Activated naive CD8-positive, alpha-beta T cell treated with anti-CD3 and anti-CD28 coated beads for 36 hours (primary cell): ENCODE measurements at places on chromosomes 7 and 10. TPM values are rescaled to one million over a fixed set of nuclear protein-coding genes. Genes with fewer than 3 reads are reported as not detected.

- no peaks in the 10 kb centered on the region for H3K27me3 ChIP-seq
- peaks cover 37% of the 10 kb centered on the region for H3K4me1 ChIP-seq
- H3K27ac ChIP-seq = no peak overlapping the region
- no peak overlapping the region for H3K4me3 ChIP-seq
Observed at GRCh38 chr7:38229884-38230642, 43.4 kb downstream of the TARP start.

MKX gene
- 1.1 TPM for total RNA-seq

GRCh38 chr7:2512713-2513112 lies 6.9 kb upstream of the LFNG start:
- no peak overlapping the region for H3K4me3 ChIP-seq
- H3K27ac ChIP-seq = peak overlapping the region; percentile 88
- no peak for DNase-seq
- no peaks in the 10 kb centered on the region for H3K27me3 ChIP-seq
- H3K4me1 ChIP-seq = peaks cover 54% of the 10 kb centered on the region

DNA sequence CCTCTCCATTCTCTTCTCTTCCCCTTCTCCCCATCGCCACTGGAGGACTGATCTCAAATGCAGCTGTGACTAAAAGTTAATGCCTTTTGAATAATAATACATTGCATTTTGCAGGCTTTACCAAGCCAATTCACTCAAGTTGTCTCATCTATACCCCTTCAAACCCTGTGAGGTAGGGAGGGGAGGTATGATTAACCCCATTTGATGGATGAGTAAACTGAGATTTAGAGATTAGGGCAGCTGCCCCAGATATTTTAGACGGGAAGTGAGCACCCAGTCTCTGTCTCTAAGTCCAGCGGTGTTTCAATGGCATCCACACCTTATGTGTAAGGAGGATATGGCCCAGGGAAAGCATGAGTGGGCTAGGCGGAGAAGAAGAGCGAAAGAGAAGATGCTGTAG lies 1.1 kb downstream of the CPA5 start:
- H3K36me3 ChIP-seq = no peaks in the 10 kb centered on the region
- no peaks in the 10 kb centered on the region for H3K27me3 ChIP-seq
- no peak overlapping the region for H3K27ac ChIP-seq
- peaks cover 10% of the 10 kb centered on the region for H3K4me1 ChIP-seq
- no peak for DNase-seq

- H3K27ac ChIP-seq = no peak overlapping the region
- H3K4me1 ChIP-seq = no peaks in the 10 kb centered on the region
- DNase-seq = peak; percentile 26
- H3K4me3 ChIP-seq = no peak overlapping the region
- no peaks in the 10 kb centered on the region for H3K36me3 ChIP-seq
- no peaks in the 10 kb centered on the region for H3K27me3 ChIP-seq
Observed at GRCh38 chr10:47361293-47361692, 13.1 kb downstream of the RBP3 start.

SEMA3D gene
- not detected for total RNA-seq

DNA sequence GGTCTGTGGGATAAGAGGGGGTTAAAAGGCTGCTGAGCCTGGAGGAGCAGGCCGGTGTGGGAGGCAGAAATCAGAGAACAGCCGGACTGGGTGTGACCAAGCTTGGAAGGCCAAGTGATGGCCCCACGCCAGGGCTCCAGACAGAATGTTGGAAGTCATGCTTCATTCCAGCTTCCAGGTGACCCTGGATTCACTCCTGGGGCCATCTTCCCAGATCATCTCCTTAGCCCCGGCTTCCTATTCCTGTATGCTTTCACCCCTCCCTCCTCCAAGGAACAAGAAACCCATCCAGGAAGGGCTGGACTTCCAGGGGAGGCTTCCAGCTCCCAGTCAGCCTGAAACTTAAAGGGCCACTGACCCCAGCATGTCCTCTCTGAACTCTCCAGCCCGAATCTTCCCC lies 1.0 kb downstream of the INMT start:
- no peak overlapping the region for H3K27ac ChIP-seq
- no peak for DNase-seq
- no peaks in the 10 kb centered on the region for H3K27me3 ChIP-seq
- no peak overlapping the region for H3K4me3 ChIP-seq

- H3K27ac ChIP-seq = no peak overlapping the region
- no peak for DNase-seq
- no peaks in the 10 kb centered on the region for H3K4me1 ChIP-seq
- H3K36me3 ChIP-seq = peaks cover 1% of the 10 kb centered on the region
- no peaks in the 10 kb centered on the region for H3K27me3 ChIP-seq
- H3K4me3 ChIP-seq = no peak overlapping the region
Observed at GRCh38 chr7:141785706-141786552, 4.1 kb upstream of the TAS2R5 start.

DNA sequence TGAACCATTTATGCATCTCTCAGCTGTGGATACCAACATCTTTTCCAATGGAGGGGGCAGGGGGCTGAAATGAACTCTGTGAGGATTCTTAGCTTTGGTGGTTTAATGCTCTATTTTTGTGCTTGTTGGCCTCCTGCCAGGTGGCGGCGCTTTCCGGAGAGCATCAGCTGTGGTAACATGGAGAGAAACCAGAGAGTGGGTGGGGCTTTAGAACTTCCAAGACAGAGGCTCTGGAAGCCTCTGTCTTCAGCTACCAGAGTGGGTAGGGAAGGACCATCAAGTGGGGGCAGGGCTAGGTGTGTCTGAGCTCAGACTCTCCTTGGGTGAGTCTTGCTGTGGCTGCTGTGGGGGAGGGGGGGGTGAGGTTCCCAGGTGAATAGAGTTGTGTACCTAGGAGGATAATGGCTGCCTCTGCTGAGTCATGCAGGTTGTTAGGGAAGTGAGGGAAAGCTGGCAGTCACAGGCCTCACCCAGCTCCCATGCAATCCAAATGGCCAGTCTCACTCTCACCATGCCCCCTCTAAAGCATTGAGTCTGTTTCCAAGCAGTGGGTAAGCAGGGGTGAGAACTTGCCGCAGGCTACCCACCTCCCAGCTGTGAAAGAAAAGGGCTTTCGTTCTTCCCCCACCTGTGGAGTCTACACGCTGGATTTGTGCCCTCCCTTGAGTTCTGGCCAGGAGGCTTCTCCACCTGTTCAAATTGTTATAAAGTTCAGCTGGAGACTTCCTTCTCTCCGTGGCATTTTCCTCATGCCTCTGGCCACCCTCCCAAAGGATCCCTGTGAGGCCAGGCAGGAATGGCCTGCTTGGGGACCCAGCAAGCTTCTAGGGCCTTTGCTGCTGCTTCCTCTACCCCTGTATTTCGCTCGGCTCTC lies 527.0 kb downstream of the NEBL start:
- H3K4me3 ChIP-seq = no peak overlapping the region
- no peak overlapping the region for H3K27ac ChIP-seq
- H3K36me3 ChIP-seq = no peaks in the 10 kb centered on the region

GRCh38 chr7:2613098-2613930 lies 18.5 kb upstream of the TTYH3 start:
- peaks cover 4% of the 10 kb centered on the region for H3K4me1 ChIP-seq
- H3K27ac ChIP-seq = no peak overlapping the region
- DNase-seq = no peak
- no peak overlapping the region for H3K4me3 ChIP-seq
